ENCODE measurements at places on chromosomes 13 and 19.

DNA sequence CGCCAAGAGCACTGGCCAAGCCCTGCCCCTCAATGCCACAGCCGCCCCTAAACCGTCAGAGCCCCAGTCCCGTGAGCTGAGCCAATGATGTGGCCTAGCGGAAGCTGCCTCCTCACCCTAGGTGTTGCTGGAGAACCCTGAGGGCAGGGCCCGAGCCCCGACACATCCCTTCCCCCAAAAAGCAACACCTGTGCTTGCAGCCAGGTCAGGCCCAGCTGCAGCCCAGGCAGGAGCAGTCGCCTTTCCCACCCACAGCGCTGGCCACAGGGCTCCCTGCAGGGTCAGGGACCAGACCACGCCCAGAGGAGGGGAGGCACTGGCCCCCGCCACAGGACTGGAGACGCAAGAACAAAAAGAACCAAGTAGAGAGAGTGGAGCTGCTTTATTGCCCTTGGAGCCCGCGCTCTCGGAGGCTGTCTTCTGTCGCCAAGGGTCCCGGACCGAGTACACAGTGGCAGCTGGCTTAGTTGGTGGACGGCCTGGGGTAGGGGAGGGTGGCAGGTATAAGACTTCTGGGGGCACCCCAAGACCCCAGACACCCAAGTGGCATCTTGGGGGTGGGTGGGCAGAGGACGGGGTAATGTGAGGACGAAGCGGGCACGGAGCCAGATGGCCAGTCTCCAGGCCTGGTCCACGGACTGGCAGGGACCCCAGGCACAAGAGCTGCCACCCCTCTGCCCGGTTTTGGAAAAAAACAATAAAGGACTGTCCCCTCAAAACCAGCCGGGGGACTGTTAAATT, 3.3 kb downstream of the P2RY11 start:
- no peak for DNase-seq

DNA sequence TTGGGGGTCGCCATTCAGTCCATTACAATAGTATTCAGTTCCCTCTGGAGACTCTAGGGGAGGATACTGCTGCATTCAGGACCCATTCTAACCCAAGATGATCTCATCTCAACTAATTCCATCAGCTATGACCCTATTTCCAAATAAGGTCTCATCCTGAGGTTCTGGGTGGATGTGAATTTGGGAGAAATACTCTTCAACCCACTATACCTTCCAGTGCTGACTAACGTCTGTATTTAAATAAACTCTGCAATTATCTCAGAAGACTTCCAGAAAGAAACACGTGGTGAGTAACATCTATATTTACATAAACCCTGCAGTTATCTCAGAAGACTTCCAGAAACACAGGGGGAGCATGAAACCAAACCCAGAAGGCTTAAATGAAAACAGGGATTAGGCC, 1300.7 kb downstream of the PCDH9 start:
- DNase-seq, result no peak

DNA sequence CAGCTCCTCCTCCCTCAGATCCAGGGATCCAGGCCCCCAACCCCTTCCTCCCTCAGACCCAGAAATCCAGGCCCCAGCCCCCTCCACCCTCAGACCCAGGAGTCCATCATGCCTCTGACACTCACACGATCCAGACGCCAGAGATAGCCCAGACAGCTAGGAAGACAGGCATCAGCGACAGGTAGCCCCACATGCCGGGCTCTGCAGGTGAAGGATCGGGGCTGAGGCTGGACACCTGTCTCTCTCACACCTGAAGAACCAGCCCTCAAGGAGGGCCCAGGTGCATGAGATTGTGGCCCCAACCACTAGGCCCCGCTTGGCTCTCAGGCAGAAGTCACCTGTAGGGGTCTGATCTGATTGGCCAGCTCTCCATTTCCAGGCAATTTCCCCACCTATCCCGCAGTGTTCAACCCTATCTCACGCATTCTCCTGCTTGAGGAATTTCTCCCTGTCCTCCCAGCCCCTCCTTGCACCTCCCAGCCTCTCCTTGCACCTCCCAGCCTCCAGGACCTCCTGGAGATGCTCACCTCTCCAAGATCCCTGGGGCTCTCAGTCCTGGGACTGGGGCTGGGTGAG, 4.2 kb downstream of the TMEM150B start:
- DNase-seq, result no peak

GRCh38 chr19:19417628-19418245, 12.3 kb downstream of the GATAD2A start:
- DNase-seq, result no peak

- no peak for DNase-seq
Observed at GRCh38 chr13:44414716-44415115, 41.1 kb downstream of the SERP2 start.

DNA sequence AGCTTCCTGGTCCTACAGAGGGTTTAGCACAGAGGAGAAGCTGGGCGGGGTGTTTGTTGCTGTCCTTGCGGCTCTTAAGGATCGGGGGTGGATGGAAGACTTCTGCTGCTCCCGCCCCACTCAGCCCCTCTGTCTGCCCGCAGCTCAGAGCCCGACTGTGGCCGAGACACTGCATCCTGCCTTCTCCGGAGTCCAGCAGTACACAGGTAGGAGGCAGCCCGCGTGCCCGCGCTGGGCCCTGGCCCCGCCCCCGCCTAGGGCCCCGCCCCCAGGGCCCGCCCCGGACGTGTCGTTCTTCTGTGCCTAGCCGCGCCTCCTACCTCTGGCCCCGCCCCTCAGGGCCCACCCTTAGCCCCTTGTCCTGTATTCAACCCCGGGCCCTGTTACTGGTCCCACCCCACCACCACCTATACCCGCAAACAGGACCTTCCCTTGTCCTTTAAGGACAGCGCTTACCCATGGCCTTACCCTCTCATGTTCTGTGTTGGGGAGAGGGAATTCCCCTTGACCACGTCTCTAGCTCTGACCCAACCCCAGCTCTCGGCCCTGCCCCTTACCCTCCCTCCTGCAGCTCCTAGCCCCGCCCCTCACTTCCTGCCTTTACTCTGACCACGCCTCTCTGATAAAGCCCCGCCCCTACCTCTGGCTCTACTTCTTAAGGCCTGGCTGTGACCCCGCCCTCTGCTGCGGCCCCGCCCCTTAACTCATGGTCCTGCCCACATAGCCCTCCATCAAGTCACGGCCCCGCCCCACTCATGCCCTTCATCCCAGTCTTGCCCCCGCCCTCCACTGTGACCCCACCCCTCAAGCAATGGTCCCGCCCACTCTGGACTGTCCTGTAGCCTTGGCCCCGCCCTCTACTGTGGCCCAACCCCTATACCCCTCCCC, 60.5 kb downstream of the CELF5 start:
- peak; percentile 81 for DNase-seq

Measured in CD4-positive, alpha-beta T cell treated with Interleukin-15 for 1 hour (primary cell).